ENCODE measurements at places on chromosomes 7 and 10. TPM values are rescaled to one million over a fixed set of nuclear protein-coding genes. Genes with fewer than 3 reads are reported as not detected.

- DNase-seq = no peak
These were observed 55.8 kb upstream of the ITGA8 start for GRCh38 chr10:15775513-15775912.

DNA sequence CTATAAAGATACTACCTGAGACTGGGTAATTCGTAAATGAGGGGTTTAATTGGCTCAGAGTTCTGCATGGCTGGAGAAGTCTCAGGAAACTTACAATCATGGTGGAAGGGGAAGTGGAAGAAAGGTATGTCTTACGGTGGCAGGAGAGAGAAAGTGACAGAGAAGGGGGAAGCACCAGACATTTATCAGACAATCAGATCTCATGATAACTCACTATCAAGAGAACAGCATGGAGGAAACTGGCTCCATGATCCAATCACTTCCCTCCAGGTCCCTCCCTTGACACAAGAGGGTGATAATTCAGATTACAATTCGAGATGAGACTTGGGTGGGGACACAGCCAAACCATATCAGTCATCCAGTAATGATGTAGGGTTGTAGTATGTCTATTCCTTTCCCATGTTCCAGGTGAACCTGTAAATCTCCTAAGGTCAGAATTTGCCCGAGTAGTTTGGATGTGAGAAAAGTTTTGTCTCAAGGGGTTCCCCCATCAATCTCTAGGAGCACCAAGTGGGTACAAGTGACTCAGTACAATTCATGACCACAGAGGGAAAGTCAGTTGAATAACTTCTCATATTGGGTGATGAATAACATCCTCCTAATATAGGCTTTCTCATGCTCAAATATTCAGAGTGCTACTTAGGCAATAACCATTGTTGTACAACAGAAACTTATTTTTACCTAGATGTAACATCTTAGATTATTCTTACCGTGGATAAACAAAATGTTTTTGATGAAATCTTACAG, 39.7 kb upstream of the MTPN start:
- no peak for DNase-seq

DNA sequence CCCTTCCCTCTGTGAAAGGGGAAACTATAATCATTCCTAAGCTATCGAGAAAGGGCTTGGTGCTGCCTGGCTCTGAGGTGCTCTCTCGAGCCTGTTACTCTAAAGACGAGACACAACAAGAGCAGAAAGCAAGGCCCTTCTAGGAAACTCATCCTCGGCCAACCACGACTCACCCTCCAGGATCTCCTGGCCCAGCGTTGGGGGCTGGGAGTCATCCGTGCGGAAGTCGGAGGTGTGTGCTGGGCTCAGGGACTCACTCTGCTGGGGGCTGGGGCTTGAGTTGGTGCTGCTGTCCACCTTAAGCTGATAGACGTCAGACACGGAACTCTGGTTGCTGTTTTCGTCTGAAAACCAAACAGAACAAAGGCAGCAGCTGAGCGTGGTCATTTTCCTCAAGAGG, 17.6 kb upstream of the BAZ1B start:
- DNase-seq = no peak

GRCh38 chr7:142930126-142930730, 3.3 kb downstream of the TRPV5 start:
- peak; percentile 70 for DNase-seq

DNA sequence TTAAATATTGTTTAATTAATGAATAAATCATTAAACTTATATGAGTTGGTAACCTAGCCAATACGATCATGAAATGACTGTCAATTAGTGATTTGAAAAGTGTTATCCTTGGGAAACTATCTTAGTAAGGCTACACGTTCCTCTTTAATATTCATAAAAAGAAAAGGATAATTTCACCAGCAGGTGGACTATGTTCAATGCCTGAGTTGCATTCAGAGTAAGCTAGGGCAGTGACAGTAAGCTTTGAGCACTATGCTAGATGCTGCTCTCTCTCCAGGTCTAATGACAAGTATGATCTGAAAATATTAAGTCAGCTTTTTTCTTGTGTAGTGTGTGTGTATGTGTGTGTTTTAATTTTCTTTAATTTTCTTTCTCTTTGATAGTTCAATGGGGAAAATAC, 486.3 kb upstream of the PCDH15 start:
- DNase-seq = no peak

- DNase-seq = no peak
These were observed 413.5 kb upstream of the SEMA3D start for GRCh38 chr7:85600395-85600794.

DNA sequence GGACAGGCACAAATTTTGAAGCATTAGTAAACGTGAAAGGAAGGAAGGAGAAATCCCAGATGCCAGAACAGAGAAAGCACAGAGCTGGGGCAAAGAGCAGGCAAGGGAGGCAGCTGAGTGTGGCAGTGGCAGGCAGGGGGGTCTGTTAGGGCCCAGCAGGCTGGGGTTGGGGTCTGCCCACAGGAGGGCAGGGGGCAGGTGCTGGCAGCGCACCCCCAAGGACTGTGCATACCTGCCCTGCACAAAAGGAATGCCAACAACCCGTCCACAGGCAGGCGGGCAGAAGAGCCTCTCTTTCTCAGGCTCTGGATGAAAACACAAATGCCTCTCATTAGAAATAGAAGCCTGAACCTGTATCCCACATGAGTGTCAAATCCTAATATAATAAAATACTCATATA, 552.3 kb downstream of the PTPRN2 start:
- DNase-seq = no peak

DNA sequence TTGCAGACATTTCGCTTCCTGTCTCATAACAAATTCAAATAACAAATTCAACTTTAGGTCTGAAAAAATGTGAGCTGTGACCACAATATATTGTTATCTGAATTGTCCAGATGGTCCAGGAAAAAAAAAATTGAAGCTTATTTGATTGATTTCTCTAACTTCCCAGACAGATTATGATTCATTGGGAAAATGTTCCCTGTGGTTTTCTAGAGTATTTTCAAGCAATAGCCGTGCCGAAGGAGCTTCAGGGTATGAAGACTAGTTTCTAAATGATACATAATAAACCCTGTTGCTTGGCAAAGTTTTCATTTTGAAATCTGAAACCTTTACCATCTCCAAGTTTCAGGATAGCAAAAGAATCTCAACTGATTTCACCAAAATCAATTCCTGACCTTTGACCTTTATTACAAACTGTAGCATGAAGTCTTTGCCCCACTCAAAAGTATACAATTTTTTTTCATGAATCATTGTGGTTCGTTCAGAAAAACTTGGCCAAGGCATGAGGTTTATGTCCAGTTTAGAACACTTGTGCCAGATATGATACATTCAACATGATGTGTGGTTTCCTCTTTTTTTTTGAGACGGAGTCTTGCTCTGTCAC, 109.9 kb downstream of the JCAD start:
- DNase-seq = no peak

DNA sequence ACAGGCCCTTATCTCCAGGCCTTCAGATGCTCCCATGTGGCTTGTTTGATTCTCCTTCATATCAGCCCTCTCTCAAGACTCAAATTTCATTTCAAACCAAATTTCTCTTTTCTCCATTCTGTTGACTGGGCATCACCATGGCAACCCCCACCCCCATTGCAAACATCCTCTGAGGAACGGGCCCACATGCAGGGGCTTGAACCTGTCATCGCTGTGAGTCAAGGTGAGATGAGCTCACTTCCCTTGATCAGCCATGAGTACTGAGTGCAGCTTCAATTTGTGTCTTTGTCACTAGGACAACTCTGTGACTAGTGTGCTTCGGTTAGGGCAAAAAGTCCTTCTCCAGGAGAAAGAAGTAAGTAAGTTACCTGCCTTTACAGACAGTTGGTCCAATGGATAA, 41.9 kb downstream of the CALML3 start:
- no peak for DNase-seq

GRCh38 chr10:12214093-12214492, 18.1 kb downstream of the CDC123 start:
- DNase-seq = no peak

- no peak for DNase-seq
These were observed 60.7 kb upstream of the FOXK1 start for GRCh38 chr7:4621396-4621795.

DNA sequence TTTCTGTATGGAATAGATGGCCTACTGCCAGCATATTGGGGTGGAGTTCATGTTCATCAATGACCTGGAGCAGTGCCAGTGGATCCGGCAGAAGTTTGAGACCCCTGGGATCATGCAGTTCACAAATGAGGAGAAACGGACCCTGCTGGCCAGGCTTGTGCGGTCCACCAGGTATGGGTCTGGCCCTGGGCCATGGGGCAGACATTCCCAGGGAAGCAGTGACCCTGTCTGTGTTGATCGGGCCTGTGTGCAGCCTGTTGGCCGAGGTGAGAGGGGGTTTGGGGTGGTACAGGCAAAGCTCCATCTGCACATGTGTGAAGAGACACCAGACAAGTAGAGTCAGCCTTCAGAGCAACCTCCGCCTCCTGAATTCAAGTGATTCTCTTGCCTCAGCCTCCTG, 67.3 kb downstream of the OGDH start:
- no peak for DNase-seq

GRCh38 chr7:16875861-16876260, 5.9 kb downstream of the AGR3 start:
- no peak for DNase-seq

The MEOX2 gene
- 1.7 TPM for total RNA-seq

The CFAP58 gene
- 0.49 TPM for total RNA-seq

The UBE2H gene
- 68.5 TPM for total RNA-seq

The SPDYE6 gene
- not detected for total RNA-seq

The ATP6V0A4 gene
- total RNA-seq = 1.2 TPM

The MORN4 gene
- total RNA-seq = 1.7 TPM

The GJD4 gene
- not detected for total RNA-seq

The TMEM273 gene
- total RNA-seq = 17.9 TPM

The GHRHR gene
- total RNA-seq = not detected

The HYAL4 gene
- 0.49 TPM for total RNA-seq

The PNLIPRP1 gene
- total RNA-seq = not detected

The C10orf53 gene
- not detected for total RNA-seq

All from vagina (tissue), 2 donors.